ENCODE measurements at places on chromosomes 2 and 18.

- no peak for DNase-seq
Measured at GRCh38 chr18:63197246-63197869, 122.2 kb downstream of the BCL2 start.

DNA sequence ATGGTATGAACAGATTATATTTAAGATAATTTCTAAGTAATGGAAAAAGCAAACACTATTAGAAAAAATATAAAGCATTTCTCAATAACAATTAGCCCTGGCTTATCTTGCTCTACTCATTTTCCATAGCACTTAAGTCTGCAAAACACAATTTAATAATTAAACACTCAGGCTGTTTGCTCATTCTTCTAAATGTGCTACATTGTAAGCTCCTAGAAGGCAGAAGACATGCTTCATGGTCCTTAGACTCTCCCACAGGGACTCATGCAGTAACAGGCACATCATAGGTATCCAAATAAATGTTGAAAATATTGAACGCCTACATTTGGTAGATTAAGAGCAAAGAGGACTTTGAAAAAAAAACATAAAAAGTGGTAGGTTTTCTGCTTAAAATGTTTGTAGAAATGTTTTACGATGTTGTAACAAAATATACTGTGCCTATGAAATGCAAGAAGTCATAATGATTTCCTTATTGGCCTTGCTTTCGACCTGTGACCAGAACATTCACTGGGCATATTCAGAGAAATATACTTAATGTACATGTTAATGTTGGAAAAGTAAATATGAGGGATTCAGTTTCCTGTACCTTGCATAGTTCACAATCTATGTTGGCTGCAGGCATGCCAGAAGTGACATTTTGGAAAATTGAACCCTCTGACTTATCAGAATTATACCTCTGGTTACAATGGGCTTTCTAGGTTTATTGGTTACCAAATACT, 27.2 kb downstream of the G6PC2 start:
- DNase-seq, result no peak

GRCh38 chr2:173436088-173436487, 81.4 kb downstream of the CDCA7 start:
- DNase-seq, result no peak

DNA sequence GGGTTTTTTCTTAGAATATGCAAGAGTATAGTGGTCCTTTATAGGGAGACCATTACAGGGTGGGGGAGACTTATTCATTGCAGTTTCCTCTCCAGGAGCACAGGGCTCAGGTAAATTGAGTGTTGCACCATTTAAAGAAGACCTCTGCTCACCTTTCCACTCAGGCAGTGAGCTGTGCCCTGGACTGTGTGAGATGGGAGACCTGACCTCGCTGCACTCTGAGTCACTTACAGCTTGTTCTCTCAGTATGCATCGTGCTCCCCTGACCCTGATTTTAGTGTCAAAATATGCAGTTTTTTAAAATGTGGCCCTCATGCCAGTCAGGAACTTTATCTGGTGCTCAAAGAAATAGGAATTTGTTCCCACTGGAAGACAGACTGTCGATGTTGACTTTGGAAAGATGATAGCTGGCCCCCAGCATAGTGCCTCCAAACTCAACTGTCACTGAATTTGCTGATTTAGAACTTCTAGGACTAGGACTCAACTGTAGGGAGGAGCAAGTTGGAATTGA, 146.7 kb upstream of the EPAS1 start:
- DNase-seq, result no peak

- no peak for DNase-seq
Measured at GRCh38 chr18:52402814-52403213, 62.8 kb downstream of the DCC start.

GRCh38 chr2:127004893-127005600, 101.9 kb downstream of the BIN1 start:
- DNase-seq, result no peak

- DNase-seq, result no peak
Measured at GRCh38 chr18:27094621-27095020, 90.5 kb downstream of the CHST9 start.

DNA sequence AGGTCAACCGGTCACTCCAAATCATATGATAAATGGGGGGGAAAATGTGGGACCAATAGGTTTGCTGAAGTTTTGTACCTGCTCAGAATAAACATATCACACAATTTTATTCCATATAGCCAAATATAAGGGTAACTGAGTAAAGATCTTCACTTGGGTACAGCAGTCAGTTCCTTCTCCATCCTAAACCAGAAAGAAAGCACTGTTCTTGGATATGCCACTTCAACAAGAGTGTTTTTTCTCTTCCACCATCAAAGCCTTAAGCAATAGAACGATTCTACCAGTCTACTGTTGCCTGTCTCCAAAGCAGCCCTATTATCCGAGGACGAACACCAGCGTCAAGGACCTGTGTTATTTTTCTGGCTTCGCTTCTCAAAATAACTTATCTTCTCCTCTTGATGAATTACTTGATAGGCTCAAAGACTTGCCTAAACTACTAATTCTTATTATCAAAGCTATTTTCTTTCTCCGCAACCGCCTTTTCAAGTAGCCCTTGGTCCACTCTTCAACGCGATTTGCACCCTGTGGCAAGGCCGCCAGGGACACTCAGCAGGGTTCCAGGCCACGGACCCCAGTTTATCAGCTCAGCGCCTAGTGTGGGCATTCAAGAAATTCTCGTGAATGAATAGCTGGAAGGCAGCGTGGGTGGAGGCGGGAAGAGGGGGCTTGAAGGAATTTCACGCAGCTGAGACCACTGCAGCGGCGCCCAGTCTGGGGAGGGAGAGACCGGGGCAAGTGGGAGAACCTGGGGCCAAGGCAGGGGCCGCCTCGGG, 646 bp downstream of the ALS2 start:
- DNase-seq, result no peak

DNA sequence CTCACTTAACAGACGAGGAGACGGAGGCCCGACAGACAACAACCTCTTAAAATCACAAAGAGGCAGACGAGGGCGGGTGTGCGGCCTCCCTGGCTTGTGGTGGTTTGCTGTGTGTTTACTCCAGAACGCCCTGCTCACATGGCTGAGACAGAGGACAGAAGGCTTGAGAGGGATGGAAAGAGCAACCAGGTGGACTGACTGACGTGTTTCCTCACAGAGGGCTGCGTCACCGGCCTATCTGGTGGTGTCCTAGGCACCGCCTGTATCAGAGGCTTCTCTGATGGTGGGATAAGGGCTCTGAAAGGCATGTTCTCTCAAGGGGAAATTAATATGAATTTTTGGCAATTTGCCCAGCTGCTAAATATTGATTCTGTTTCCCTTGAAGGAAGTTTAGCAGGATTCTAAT, 47.0 kb upstream of the RALBP1 start:
- no peak for DNase-seq

DNA sequence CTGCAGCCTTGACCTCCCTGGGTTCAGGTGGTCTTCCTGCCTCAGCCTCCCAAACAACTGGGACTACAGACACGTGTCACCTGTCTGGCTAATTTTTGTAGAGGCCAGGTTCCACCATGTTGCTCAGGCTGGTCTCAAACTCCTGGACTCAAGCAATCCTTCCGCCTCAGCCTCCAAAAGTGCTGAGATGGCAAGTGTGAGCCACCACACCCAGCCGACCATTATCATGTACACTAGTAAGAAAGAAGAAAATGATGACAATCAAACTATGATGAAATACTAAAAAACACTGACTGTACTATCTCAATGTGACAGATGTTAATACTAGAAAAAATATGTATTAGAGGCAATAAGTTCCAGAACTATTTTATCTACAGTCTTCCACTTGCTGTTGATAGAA, 420.9 kb downstream of the TRIB2 start:
- no peak for DNase-seq

GRCh38 chr18:58213440-58213839, 169.4 kb downstream of the NEDD4L start:
- DNase-seq, result no peak

DNA sequence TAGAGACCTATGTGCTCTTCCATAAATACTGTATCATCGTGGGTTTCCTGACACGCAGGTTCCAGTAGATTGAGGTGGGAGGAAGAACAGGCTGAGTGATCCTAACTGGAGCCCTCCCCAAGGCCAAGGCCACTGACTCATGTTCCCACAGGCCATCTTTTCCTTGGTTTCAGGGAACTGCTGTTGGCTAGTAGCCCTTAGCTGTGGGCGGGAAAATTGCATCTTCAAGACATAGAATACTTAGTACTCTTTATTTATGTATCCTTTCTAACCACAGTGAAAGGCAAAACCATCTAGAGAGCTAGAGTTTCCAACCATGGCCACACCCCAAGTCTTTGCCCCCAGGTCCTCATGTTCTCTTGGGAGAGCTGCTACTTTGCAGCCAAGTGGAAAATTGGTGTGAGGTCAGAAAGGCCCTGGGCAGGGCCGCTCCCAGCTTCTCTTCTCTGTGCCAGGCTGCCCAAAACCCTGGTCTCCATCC, 55.9 kb downstream of the COPS8 start:
- no peak for DNase-seq

DNA sequence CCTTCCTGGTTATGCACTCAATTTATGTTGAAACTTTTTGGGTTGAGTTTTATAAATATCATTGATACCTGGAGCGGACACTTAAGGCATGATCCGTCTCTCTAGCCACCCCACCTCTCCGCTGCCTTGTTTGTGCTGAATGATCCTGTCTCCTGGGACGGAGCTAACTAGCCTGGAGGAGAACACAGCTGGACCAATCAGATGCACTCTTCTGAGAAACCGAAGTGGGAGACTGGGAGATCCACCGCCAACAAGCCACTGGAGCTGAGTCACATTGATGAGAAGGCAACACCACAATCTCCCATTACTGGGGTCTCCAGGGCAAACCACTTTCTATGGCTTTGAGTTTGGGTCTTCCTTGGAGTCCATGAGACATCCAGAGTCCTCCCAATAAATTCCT, 29.3 kb downstream of the CYP26B1 start:
- no peak for DNase-seq
